KBM-7 (cell line): ENCODE measurements at places on chromosomes 1 and 21.

- no peak for DNase-seq
These were observed 68.7 kb upstream of the ROR1 start for GRCh38 chr1:63705078-63705477.

GRCh38 chr1:108125312-108126138 is 74.6 kb downstream of the SLC25A24 start:
- peak; percentile 79 for DNase-seq

DNA sequence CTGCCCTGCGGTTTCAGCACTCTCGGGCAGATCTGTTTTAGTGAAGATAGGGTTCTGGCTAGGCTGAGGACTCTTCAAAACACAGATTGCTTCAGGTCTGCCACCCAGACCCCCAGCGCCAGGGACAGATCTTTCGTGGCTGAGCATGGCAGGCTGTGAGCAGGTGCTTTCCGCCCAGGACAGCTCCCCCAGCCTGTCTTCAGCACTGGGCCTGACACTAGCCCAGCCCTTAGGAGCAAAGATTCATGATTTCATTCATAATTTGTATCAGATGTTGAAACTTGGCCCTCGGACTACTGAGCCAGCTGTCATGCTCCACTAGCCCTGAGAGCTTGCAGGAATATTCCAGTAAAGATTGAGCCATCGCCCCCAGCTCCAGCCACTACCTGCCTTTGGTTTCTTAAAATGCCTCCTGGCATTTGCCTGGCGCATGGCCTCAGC is 5.9 kb downstream of the ADPRS start:
- no peak for DNase-seq

GRCh38 chr1:242534753-242535152 is 10.3 kb upstream of the PLD5 start:
- DNase-seq = no peak

DNA sequence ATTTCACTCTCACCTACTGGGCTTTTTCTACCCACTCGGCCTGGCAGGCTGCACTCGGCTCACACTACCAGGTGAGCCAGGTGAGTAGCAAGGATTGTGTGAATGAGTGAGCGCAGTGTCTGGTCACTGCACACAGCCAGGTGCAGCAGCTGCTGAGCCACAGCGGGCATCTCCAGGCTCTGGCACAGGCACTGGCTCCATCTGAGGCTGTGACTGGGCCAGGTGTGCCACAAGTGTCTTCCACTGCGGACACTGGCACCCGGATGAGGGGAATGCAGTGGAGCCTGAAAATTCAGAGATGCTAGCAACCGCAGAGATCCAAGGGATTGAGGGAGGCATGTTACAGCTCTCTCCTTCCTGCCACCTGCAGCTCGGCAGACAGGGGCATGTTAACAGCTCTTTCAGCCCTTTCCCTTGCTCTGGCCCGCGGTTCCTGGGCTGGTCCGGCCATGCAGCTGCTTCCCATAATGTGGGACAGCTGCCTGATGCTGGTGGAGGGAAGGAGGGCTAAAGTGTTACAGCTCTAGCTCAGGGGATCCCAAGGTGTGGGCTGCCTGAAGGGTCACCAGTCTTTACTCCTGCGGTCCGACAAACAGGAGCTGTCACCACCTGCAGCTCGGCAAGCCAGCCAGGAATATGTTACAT is 1038.3 kb downstream of the AMY1C start:
- DNase-seq = no peak

DNA sequence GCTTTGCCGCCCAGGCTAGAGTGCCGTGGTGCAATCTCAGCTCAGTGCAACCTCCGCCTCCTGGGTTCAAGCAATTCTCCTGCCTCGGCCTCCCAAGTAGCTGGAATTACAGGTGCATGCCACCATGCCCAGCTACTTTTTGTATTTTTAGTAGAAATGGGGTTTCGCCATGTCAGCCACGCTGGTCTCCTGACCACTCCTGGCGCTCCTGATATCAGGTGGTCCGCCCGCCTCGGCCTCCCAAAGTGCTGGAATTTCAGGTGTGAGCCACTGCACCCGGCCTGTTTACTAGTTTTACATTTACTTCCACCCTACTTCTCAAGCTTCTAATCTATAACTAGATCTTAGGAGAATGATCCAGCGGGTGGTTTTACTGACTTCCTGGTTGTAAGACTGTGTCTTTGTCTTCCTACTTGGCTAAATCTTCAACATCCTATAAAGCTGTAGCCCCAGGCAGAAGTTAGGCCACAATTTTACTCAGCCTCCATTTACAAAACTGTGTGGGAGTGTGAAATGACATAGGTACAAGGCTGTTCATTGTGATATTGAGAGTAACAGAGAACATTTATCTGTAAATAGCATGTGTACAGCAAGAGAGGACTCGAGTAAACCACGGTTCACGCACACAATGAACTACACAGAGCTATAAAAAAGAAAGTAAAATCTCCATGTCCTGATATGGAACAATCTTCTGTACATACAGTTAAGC is 9.6 kb upstream of the POU2F1 start:
- peak; percentile 50 for DNase-seq

DNA sequence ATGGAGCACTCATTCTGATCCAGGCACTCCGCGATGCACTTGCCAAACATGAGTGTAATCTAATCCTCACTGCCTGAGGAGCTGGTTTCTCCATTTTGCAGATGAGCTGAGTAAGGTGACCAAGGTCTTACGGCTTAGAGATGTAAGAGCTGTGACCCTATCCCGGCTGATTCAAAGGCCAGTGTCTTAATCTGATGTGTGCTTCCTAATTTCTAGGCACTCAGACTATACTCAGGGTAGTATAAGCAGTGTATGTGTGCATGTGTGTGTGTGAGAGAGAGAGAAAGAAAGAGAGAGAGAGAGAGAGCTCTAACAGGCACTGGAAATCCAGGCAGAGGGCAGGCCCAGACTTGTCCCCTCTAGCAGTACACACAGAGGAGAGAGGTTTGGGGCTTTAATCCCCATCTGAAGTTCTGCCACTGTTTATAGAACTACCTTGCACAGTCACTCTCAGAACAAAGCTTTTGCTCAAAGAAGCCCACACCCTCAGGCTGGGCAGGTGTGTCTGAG is 188.2 kb downstream of the ZBTB18 start:
- peak; percentile 61 for DNase-seq

DNA sequence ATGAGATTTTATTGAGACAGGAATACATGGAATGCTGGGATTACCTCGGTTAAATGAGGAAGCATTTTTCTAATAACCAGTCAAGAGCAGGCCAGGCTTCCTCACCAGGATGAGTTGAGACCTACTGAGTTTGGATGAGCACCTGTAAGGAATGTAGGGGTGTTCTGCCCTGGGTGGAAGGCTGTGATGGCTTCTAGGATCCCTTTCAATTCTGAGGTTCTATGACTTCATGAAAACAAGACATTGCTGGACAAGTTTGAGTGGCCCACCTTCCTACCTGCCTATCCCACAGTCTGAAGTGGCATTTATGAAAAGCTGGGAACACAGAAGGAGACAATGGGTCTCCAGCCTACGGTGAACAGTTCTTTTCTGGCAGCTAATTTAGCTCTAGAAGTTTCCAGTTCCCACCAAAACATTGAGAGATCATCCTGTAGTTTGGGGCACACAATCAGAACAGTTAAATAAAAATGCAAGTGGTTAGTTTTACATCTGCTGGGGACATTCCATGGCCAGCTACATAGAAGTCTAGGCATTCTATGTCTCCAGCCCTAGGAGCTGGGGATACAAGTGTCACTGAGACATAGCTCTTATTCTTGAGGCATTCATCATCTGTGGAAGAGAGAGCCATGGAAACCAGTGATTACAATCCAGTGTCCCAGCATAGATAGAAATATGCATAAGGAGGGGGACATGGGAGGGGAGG is 51.3 kb upstream of the TSPAN2 start:
- no peak for DNase-seq

GRCh38 chr1:226738995-226739695 is at the start of gene ITPKB:
TSS of gene ITPKB (minus strand) at chr1:226739282. CDS start at chr1:226737458, 1,824 bp downstream.
- DNase-seq = peak; percentile 93

- DNase-seq = no peak
These were observed 65.7 kb downstream of the GADD45A start for GRCh38 chr1:67750691-67751054.

DNA sequence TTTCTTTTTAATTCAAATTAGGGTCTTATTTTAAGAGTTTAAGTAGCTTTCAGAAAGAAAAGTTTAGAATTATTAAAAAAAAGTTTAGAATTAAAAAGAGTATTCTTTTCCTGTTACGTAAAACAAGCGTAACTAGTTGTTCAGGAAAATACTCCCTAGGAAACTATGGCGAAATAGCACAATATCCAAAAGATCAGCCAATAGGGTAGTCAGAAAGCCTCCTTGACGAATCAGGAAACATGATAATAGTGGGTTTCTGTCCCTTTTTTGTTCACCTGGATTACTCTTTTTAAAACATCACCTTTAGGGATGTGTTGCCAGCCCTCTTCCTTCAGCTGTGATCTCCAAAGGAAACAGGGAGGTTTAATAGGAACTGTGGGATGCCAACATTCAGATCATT is 25.2 kb downstream of the S1PR1 start:
- no peak for DNase-seq

DNA sequence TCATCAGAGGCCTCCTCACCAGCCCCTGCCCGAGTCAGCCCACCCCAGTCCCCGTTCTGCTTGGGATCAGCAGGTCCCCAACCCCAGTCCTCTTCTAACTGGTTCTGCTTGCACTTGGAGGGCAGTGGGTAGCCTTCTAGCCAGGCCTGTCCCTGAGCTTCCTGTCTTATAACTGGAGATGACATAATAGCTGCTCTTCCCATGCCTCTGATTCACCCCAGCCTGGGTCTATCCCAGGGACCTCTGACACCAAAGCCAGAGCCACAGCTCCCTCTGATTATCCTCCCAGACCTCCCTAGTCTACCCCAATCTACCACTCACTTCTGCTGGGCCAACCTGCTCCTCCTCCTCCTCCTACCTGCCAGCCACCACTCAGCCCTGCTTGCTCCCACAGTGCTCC is 31.4 kb downstream of the IQGAP3 start:
- DNase-seq = no peak

- no peak for DNase-seq
These were observed 56.5 kb downstream of the GALNT2 start for GRCh38 chr1:230123280-230124185.

- no peak for DNase-seq
These were observed 154.5 kb upstream of the KCND3 start for GRCh38 chr1:112143871-112144441.
